M059J (cell line): ENCODE measurements at places on chromosomes 1 and 21. TPM values are rescaled to one million over a fixed set of nuclear protein-coding genes. Genes with fewer than 3 reads are reported as not detected.
A peak's percentile ranks its signal among the peaks of the same experiment; 100 is the strongest.

DNA sequence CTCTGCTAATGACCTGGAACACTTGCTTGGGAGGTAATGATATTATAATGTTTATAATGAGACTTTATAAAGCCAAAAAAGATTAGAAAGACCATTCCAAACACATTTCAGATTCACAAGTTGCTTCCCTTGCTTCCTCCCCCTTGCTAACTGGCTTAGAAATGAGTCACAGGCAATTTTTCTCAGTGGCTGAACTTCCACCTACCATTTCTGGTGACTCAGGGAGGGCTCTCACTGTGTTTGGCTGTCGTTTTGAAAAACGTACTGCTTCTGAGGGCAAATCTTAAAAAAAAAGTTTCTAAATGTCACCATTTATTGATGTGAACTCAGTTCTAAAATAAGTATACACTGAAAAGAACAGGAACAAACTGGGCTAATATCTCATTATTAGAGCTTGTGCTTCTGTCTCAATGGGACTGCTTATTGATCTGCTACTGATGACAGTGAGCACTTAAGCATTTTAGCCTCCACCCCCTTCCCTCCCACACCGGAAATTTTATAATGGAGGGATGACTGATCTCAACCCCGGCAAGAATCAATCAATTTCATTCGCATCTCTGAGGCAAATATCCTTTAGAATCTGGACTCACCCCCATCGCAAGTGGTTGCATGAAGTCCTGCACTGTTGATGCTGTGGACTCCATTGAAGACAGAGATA lies 278.3 kb downstream of the KCTD3 start:
- peak; percentile 78 for DNase-seq

TENT5C gene
- total RNA-seq: 4.5 and 6.3 TPM in 2 replicates

DNA sequence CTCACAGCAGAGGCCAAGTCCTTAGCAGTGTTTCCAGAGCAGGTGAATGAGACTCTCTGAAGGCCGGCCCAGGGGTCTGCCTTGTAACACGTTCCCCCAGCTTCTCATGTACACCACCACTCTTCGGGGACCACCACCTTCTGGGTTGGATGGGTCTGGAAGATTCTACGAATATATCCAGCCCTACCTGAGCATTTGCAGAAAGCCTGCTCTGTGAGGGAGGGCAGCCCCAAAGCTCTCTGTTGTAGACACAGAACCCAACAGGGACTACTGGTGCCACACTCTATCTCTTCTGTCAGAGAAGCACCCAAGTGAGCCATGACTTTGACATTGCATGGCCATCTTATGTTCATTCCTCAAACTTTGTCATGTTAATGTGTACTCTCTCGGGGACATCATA lies 61.8 kb downstream of the CD247 start:
- DNase-seq: no peak

DNA sequence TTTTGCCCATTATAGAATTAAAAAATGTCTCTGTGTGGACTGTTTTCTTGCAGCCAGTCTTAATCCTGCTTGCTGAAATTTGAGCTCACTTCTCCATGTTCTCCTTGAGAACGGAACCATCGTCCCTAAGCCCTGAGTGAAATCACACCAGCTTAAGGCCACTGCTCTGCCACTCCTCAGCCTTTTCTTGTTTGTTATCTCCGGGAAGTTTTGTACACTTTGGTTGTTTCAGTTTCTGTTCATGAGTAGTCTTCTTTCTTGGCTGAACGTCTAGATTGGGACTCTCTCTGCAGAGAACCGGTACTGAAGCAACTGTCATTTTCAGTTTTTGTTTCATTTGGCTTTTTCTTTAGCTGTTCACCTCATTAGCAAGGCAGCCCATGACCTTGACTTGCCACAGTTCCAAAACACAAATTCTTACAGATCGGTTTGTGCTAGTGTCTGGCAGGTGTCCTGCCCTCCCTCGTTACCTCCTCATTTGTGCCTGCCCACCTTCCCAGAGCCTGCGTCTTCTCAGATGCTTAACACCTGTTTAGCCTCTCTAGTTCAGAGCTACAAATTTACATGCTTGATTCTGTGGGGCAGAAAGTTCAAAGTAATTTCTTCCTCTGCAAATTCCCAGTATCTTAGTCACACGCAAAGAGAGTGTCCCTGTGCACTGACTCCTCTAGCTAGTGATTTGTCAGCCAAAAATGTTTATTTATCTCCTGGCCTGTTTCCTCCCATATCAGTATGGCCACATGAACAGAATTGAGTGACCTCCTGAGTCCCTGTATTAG lies 12.4 kb downstream of the PSEN2 start:
- peak; percentile 84 for DNase-seq

PKP1 gene
- 0.15 TPM in 1 of 2 replicates, not detected in the other for total RNA-seq

MPZ gene
- total RNA-seq: 0.62 and 0.89 TPM in 2 replicates

ANGPTL3 gene
- total RNA-seq: not detected in 2 replicates

- peak; percentile 69 for DNase-seq
Observed at GRCh38 chr1:172246521-172247390, 173.7 kb upstream of the C1orf105 start.

DNA sequence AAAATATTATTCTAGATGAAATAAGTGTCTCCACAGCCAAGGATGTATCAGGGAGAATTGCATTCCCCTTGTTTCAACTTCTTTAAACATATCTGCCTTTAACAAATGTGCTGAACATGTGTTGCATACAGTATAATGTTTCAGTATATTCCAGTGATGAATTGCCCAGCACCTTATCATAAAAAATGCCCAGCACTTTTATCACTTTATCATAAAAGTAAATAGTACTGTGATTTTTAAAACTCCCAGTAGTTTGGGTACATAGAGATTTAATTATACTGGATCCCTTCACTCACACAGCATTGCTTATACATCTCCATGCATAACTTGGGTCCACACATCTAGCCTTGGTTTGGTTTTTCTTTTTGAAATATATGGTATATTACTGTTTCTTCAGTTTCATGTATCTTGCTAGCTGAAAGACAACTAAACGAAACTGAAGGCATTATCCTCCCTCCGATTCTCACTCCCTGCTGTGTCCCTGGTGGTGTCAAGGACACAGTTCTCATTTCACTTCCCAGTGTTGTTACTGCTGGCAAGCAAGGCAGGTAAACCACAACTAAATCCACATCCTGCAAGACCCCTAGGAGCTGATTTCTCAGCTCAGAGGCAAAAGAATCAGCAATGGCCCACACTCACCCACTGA lies 118.2 kb upstream of the SLC44A3 start:
- DNase-seq: no peak

DNA sequence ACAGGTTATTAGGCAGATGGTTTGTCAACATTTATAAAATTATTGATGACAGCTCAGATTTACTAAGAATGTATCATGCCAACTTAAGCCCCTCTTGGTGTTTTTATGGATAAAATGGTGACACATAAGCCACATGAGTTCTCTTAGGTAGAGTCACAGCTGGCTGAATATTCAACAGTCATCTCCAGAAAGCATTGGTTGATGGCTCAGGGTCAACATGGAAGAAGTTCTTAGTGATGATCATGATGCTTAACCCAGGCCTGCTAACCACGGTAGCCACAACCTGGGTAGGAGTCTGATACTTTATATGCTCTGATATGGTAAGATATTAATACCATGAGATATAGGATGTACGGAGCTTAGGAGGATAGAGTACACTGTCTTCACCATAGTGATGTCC lies 46.4 kb upstream of the SIPA1L2 start:
- DNase-seq: no peak

DNA sequence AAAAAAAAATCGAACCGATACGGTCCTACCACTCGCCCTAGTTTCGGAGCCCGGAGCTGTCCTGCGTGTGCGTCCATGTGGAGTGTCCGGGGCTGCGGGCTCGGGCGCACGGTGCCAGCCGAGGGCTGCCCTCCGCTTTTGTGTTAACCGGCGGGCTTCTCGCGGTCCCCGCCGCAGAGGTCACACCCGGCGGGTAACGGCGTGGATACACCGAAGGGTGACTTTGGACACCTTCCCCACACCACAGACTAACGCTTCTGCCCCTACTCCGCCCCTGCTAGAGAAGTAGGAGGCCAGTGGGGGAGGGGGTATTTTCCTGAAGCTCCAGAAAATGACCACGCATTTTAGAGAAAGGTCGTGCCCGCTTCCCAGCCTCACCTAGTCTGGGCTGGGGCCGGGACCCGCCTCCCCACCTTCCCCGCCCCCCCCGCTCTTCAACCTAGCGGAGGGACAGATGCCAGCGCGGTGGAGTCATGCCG lies 609 bp upstream of the ATF3 start:
- no peak for DNase-seq

GJA9 gene
- total RNA-seq: not detected in 2 replicates

DNA sequence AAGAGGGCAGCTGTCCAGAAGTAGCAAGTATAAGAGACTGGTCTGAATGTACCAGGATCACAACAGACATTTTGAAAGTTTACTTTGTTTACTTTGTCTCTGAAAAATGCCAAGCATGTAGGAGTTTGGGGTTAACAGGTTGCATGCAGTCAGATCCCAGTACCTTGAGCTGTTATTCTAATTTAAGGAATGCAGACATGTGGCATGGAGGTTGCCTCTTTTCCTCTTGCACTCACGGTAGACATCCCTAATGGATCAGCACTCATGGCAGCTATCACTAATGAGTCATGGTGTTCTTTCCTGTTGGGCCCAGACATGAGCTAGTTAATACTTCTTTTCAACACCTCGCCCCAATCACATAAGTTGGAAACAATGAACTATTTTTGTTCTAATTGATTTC lies 67.3 kb downstream of the GADD45A start:
- peak; percentile 75 for DNase-seq

DNA sequence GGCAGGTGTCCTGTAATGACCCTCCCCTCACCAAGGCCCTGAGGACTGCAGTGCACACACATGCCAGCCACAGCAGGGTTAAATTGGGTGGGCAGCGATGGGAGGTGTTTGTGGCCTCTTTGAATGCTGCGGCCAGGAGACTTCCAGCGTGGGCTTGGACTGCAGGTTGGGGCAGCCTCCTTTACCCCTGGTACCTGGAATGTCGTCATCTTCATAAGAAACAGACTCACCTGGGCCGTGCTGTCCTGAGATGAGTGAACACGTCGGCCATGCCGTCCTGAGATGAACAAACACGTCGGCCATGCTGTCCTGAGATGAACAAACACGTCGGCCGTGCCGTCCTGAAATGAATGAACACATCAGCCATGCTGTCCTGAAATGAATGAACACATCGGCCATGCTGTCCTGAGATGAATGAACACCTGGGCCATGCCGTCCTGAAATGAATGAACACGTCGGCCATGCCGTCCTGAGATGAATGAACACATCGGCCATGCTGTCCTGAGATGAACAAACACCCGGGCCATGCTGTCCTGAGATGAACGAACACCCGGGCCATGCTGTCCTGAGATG lies 50.1 kb upstream of the COL6A1 start:
- DNase-seq: no peak

DNA sequence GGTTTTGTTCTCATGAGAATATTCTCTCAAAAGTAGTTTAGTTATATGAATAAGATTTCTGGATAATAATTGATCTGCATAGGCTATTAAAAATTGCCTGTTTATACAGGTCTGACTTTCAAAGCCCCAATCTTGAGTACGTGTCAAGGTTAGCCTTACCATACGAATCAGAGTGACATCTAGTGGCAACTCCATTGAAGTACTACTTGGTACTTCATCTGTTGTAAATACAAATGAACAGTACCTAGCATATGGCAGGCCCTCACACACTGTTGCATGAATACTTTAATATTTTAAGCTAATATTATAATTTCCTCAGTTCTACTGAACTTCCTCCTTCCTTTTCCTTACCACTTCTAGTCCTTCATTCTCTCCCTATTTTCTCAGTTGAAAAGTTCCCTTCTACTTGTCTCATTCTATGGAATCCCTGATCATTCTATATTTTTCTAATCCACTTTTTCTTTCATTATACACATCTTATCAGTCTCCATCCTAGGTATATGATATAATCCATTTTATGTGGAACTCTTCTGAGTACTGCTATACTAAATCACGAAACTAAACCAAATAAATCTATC lies 101.2 kb downstream of the AKT3 start:
- DNase-seq: peak; percentile 73

GRCh38 chr1:19800076-19800804 lies 524 bp upstream of the TMCO4 start:
- DNase-seq: peak; percentile 95

DNA sequence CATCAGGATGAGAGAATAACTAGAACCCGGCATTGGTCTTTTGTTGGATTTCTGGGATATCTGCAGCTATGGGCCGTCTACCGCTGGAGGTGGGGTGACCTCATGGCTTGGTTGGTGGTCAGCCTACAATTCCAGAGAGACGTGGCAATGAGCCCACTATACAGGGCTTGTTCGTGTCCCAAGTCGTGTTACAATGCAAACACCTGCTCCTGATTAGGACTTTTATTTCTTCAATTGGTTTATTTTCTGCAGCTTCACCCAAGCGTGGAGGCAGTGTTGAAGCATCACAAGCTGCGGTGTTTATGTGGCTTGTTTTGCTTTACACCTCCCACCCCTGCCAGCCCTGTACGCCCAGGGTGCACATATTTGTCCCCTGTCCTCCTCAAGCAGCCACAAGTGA lies 211.7 kb upstream of the TMEM51 start:
- no peak for DNase-seq

KRTAP15-1 gene
- total RNA-seq: not detected in 2 replicates

DNA sequence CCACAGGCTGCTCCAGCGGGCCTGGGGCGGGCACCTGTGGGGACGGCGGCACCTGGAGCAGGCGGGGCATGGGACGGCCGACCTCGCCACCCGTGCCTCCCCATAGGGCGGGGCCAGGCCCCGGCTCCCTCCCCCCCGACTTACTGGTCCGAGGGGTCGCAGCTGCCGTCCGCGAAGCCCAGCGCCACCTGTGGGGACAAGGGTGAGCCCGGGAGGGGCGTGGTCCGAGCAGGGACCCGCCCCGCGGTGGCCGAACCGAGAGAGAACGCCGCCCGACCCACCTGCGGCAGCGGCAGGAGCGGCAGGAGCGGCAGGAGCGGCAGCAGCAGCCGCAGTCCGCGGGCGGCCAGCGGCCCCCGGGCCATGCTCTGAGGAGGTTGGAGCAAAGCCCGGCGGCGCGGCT lies at the start of gene TMEM52:
TMEM52 (minus strand) TSS at position 379 of the 403 bp plus-strand sequence; CDS start at position 365, 14 bp downstream.
- DNase-seq: no peak

DNA sequence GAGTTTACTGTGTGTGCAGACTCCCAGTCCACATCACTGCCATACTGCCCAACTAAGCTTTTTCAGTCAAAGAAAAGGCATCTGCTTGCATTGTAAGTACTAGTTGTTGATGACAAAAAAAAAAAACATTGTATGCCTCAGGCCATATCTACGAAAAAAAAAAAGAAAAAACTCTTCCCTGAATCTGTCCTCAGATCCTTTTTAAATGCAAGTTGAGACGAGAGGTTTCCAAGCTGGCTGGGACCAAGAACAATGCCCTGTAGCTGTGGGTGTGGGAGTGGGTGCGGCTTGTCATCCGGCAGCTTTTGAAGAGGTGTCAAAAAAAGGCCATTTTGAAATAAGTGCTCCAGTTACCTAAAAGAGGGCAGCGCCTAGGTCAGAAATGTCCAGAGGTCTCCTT lies 29.2 kb upstream of the HHAT start:
- no peak for DNase-seq

DNA sequence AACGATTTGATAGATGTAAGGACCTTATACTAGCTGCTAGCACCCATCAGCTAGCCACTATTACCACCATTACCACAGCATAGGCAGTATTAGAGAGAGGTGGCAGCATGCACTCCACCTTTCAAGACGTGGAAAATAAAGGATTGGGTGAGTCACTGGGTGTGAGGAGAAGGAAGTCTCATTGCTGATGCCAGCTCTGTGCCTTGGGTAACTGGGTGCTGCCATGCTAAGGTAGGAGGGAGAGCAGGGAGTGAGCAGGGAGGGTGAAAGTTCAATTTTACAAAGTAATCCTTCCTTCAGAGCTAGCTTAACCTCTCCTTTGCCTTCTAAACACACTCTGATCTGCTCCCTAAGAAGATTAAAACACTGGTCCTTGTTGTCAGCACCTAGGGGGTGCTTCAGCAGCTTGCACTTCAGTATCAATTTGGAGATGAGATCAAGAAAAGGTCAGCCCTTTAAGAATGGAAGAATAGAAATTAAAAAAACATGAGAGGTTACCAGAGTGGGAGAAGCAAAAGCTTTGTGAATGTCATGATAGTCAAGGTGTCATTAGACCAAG lies 1.8 kb upstream of the LIN9 start:
- peak; percentile 33 for DNase-seq
